ENCODE measurements at places on chromosomes 6 and 20.

GRCh38 chr6:157525292-157525889 is 144.4 kb downstream of the ZDHHC14 start:
- ATAC-seq: no peak

DNA sequence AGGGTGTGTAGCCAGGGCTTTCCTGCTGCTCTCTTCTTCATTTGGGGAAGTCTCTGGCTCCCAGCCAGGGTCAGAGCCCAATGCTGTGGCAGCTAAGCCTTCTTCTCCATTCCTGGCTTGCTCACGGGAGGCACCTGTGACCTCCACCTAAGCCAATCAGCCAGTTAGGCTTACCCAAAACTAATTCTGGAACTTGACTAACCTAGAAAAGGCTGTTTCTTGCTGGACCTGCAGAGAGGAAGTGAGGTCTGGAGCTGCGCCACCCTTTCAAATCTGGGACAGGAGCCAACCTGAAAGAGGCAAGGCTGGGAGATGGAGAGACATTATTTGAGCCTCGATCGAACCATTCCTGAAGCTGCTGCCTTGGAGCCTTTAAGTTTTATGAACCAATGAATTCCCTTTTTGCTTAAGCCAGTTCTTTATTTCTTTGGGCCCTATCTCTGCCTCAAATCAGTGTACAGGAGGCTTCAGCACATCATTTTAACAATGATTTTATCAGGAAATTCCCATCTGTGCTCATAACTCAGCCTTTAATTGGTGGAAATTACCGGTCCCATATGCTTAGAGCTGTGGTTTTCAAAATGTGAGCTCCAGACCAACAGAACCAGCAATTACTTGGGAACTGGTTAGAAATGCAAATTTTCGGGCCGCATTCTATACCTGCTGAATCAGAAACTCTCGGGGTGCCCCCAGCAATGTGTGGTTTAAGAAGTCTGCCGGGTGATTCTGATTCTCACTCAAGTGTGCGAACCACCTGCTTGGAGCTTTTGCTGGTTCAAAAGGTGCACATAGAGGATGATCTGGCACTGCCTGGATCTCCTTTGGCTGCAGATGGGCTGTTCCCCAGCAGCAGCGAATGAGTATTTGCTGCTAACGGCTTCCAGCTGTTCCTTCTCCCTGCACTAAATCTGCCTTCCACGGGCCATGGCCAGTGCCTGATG is 97.4 kb upstream of the RNF24 start:
- peak; percentile 85 for ATAC-seq

- ATAC-seq: peak; percentile 42
Measured at GRCh38 chr6:90219209-90219985, 77.2 kb downstream of the BACH2 start.

DNA sequence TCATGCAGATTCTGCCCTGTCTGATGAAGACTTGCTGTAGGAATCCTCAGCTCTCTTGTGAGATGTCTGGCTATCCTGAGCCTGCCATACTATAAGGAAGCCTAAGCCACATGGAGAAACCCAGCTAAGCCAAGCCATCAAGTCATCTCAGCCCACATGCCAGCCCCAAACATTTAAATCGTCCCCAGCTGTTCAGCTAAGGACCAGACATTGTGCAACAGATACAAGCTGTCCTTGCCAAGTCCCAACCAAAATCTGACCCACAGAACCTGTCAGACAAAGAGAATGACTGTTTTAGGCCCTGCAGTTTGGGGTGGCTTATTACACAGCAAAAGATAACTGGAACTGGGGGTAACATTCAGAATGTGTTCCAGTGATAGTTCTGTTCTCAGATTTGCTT is 36.8 kb upstream of the FOXC1 start:
- ATAC-seq: peak; percentile 19

DNA sequence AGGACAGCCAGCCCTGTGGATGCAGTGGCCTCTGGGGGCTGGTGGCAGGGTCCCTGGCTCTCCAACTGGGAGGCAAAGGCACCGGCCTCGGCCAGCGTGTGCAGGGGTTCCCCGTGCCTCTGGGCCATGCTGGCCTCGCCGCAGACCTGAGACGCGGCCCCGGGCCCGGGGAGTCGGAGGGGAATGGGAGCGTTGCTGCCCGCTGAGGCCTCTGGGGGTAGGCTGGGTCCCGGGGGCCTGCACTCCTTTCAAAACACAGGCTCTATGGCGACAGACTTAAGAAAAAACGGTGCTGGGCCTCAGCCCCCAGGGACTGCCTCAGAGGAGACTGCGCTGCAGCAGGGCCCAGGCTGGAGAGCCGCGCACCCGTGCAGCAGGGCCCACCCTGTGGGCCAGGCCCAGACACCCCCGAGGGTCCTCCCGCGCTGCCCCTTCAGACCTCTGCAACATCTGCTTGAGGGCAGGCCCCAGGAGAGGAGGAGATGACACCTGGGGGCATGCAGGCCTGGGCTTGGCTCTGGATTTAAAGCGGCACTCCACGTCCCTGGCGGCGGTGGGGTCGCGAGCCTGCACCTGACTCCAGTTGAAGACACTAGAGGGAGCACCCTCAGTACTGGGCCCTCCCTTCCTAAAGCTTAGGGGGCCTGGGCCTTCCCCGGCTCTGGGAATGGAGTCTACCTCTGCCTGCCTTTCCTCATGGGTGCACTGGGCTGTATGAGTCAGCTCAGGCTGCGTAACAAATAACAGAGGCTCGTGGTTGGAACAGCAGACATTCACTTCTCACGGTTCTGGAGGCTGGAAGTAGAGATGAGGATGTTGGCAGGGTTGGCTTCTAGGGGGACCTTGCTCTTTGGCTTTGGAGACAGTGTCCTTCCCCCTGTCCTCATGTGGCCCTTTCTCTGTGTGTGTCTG is 117.4 kb upstream of the RPS6KA2 start:
- ATAC-seq: no peak

DNA sequence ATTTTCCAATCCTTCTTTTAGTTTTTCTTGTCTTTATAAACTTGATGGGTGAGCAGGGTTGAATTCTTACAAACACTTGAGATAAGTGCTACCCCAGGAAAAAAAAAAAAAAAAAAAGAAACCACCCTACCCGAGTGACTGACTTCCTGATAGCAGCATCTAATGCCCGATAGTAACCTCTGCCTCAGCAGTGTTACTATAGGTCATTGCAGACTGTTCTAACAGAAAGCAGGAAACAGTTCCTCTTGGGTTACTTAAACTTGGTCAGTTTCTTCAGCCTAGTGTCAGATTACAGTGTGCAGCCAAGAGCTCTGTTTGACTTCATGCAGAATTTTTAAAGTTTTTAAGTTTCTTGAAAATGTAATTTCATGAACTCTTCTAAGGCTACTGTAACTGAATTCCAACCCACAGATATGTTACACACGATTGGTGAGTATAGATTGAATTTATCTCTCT is 2.1 kb downstream of the MYLIP start:
- peak; percentile 58 for ATAC-seq
